CD4-positive, alpha-beta T cell treated with Interleukin-4 for 4 hours (primary cell): ENCODE measurements at places on chromosomes 12 and 14.

GRCh38 chr14:85948153-85948552 lies 418.2 kb downstream of the FLRT2 start:
- DNase-seq, result no peak

DNA sequence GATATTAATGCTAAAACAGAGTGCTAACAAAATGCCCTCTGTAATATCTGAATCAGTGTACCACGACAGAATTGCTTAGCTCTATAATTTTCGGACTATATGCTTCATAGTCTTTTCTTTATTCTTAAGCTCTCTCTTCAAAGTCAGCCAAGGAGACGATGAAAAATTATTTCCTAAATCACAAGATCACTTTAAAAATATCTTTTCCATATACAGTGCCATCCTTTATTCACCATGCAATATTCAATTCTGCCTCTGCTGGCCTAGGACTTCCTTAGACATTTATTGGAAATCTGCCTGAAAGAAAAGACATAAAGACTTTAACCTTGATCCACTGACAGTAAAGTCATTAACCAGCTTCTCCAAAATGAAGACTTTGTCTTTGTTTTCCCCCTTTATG lies 238.9 kb upstream of the BTG1 start:
- no peak for DNase-seq

- DNase-seq, result no peak
Observed at GRCh38 chr12:29991924-29992323, 208.2 kb upstream of the TMTC1 start.

GRCh38 chr12:116692605-116693004 lies 45.3 kb downstream of the SPRING1 start:
- DNase-seq, result no peak

DNA sequence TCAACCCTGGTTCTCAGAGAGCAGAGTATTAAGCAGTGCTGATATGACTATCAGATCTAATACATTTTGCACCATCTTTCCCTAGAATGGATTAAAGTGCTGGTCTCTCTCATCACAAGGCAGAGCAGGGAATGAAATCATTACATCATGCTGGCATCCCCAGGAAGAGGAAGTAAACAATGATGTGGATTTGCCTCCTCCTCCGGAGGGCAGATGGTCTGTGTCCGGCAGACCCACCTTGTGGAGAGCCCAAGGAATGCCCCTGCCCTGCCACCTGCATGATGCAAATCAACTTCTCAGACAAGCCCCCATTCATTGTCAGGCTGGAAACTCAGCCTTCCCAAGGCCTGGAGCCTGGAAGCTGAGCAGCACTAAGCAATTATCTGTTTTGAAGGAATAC lies 1149.1 kb downstream of the VRK1 start:
- no peak for DNase-seq

- no peak for DNase-seq
Observed at GRCh38 chr12:120943482-120943881, 34.9 kb upstream of the HNF1A start.
